CD4-positive, alpha-beta T cell (primary cell): ENCODE measurements at places on chromosomes 2 and 18.

DNA sequence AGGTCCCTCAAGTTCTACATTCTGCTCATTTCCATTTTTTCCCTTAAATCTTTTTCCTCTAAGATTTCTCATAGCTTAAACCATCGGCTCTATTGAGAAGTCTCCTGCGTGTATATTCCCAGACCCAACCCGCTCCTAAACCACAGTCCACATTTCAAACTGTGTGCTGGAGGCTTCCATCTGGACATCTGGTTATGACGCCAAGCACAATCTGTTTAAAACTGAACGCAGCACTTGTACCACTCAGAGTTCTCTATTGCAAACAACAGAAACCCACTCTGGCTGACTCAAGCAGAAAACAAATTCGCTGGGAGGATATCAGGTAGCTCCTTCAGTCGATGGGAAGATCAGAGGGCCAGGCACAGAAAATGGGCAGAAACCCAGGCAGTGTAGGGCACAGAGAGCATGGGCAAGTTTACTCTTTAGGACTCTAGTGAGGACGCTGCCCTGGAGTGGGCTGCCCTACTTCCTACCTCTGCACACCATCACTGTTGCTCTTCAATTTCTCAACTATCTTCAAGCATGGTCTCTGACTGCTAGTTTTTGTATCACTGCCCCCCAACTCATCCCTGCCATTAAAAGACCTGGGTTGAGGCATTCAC lies 5.6 kb upstream of the EML4 start:
- DNase-seq = no peak

- DNase-seq = no peak
Observed at GRCh38 chr2:12778811-12779579, 62.3 kb downstream of the TRIB2 start.

DNA sequence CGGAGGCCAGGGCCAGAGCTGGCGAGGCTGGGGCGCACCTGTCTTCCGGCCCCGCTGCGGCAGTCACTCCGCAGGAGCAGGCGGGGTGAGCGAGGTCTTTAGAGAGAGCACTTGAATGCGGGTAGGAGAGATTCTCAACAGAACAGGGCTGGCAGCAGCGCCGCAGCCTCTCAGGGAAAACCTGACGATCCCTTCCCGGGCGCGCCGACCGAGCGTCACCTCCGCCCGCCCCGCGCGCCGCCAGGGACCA lies 526 bp downstream of the PRKRA start:
- peak; percentile 82 for DNase-seq

DNA sequence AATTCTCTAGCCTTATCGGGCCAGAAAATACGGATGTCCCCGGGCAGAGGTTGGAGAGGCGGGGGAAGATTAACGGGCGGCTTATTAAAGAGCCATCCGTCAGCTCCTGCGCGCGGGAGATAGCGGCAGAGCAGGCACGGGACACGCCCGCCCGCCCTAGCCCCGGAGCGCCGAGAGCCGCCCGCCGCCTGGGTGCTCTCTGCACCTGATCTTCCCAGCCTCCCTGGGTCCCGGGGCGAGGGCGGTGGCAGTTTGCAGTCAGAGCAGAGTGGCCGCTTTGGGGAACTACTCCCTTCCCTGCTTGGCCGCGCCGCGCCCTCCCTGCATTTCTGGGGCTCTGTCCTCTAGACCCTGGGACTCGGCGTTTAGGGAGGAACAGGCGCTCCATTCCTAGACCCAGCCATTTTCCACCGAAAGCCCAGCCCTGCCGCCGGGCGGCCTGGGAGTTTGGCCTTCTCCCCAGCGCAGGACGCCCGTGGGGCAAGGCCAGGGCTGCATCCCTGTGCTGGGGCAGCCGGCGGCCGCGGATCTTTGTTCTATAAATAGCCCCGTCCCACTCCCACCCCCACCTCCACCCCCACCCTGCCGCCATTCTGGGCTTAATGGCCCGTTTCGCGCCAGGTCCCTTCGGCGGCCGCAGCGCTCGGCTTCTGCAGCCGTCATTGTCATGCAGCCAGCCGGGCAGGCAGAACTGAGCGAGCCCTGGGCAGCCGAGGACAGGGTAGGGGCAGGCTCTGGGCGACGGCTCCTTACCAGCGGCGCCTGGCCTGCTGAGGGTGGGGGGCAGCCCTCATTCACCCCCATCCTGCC lies 6.6 kb downstream of the GAD1 start:
- peak; percentile 8 for DNase-seq

GRCh38 chr2:26668041-26668440 lies 24.5 kb upstream of the KCNK3 start:
- DNase-seq = no peak

GRCh38 chr2:98807929-98808328 lies 77.0 kb upstream of the MGAT4A start:
- DNase-seq = no peak

GRCh38 chr2:56185582-56186046 lies 1.8 kb downstream of the CCDC85A start:
- no peak for DNase-seq

DNA sequence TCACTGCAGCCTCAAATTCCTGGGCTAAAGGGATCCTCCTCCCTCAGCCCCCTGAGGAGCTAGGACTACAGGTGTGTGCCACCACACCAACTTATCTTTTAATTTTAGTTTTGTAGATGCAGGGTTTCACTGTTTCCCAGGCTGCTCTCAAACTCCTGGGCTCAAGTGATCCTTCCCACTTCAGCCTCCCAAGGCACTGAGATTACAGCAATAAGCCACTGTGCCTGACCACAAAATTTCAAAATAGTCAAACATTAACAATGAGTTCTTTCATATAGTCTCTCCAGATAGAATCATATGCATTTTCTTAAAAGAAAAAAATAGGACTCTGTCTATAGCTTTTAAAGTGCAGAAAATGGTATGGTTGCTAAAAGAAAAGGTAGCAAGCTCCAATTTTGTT lies 24.9 kb upstream of the PID1 start:
- DNase-seq = no peak

- DNase-seq = no peak
Observed at GRCh38 chr2:105977212-105977611, 216.9 kb downstream of the UXS1 start.

DNA sequence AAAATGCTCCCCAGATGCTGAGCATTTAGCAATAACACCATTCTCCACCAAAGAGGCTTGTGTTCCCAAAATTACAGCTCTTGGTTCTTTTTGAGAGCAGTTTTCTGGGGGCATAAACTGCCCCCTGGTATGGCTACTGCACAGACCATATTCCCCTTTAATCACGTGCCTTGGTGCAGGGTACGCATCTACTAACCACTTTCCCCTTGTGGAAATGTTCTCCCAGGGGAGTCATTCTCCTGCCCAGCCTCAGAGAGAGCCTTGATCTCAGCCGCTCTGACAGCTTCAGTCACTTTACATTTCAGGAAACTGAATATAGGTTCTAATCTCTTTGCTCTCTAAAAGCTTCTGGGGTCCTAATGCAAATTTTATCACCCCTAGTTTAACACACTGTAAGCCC lies 44.7 kb upstream of the EML6 start:
- no peak for DNase-seq

DNA sequence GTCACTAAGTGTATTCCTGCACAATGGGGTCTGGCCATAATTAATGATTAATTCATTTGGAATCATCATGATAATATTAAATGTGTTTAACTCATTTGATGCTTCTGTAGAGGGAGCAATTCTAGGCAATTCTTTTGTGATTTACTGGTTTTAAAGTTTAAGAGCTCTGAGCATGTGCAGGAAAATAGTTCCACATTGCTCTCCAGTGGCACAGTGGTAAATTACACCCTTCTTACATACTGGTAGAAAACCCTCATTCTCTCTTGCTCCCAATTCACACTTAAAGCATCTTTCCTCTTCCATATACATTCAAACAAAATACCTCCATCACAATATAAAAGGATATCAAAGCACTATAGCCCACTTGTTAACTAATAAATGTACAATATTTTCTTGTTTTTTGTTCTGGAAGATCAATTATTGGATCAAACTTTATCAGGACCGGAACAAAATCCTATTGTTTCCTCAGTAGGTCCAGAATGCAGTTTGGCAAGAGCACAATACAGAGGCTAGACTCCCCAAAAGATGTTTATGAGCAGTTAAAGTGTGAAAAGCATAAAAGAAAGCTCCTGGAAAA lies 844.3 kb downstream of the MBD2 start:
- no peak for DNase-seq

GRCh38 chr2:176508984-176509740 lies 239.9 kb downstream of the MTX2 start:
- no peak for DNase-seq

DNA sequence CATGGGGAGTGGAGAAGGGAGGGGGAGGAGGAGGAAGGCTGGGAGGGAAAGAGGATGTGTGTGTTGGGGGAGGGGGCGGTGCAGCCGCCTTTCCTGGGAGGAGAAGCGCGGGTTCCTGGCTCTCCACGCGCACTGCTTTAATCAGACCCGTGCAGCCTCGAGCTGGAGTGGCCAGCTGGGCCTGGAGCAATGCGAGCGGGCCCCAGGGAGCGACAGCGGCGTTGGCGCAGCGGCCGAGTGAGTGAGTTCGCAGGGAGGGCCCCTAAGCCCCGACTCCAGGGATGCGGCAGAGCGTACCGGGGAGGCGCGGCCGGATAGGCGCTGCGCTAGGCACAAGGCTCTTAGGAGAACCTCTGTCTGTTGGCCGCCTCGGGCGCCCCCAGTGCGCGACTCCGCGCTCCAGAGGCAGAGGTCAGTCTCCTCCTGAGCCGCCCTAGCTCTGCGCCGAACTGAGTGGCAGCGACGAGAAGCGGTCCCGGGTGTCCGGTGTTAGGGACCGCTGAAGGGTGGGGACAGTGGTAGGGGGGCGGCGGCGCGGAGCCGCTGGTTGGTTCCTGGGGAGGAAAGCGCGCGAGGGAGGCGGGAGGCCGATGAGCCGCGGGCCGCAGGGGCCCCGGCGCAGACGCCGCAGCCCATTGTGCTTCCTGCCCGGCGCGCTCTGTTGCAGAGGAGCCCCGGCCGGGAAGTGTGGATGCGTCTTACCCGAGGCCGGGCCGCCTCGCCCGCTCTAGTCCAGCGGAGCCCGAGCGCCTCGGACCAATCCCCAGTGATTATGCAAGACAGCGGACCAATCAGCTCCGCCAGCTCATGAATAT lies 455 bp upstream of the DLX1 start:
- no peak for DNase-seq

- no peak for DNase-seq
Observed at GRCh38 chr2:204948822-204949221, 403.5 kb downstream of the PARD3B start.

DNA sequence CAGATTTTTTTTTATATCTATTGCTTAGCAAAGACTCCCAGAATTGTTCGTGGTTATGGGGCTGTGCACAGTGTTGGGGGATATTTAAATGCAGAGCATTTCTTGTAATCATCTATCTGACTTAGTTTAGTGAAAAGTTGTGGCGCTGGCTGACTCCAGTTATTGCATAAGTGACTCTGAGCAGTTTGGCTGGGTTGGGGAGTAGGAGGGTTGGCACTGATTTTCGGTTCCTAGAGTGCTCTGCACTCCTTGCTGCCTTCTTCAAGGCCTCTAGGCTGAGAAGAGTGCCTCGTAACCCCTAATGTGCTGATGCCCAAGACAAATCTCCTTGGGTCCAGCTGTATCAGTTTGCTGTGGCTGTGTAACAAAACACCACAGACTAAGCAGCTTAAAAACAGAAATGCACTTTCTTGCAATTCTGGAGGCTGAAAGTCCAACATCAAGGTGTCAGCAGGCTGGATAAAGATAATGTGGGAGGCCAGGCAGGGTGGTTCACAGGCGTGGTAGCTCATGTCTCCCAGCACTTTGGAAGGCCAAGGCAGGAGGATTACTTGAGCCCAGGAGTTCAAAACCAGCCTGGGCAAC lies 6.5 kb upstream of the IMPA2 start:
- no peak for DNase-seq

- DNase-seq = no peak
Observed at GRCh38 chr2:236657801-236658200, 88.2 kb downstream of the ACKR3 start.

DNA sequence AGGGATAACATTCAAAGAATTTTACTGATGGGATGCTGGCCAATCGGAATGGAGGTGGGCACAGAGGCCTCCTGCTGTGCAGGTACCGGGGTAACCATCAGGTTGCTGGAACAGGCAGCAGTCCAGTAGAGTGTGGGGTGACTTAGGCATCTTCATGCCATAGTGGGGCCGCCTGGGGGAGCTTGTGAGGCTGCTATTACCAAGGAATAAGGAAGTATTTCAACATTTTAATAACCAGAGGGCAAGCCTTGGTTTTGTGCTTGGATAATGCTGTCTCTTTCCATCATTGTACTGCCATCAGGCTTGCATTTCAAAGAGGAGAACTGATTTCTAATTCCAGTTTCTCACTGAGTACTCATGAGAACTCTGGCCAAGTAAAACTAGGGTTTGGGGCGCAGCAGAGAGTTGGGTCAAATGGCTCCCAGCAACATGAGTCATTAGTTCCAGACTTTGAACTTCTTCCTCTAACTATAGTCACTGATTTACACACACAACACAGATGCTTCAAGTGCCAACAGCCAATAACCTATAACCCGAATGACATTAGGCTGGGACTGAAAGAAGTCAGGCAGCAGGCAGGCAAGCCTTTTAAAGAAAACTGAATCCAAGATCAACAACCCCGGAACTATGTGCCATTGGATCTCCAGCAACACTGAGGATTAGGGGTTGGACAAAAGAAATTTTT lies 56.1 kb upstream of the FHL2 start:
- no peak for DNase-seq

- no peak for DNase-seq
Observed at GRCh38 chr2:177753682-177754491, 318.7 kb downstream of the PDE11A start.

GRCh38 chr2:65589667-65590066 lies 157.3 kb upstream of the SPRED2 start:
- DNase-seq = no peak

DNA sequence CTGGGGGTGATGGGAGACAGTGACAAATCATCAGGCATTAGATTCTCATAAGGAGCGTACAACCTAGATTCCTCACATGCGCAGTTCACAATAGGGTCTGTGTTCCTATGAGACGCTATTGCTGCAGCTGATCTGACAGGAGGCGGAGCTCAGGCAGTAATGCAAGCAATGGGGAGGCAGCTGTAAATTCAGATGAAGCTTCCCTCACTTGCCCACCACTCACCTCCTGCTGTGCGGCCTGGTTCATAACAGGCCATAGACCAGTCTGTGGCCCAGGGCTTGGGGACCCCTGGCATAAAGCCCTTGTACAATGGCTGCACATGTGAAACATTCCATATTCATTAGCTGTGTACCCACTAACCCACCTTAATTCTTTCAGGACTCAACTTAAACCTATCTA lies 18.0 kb downstream of the NMUR1 start:
- DNase-seq = no peak

GRCh38 chr2:130910931-130911330 lies 74.2 kb downstream of the ARHGEF4 start:
- DNase-seq = no peak

GRCh38 chr18:73381016-73381698 lies 513.4 kb upstream of the NETO1 start:
- DNase-seq = no peak
